ENCODE measurements at places on chromosomes 2 and 18. TPM values are rescaled to one million over a fixed set of nuclear protein-coding genes. Genes with fewer than 3 reads are reported as not detected.

DSEL gene
- total RNA-seq: 5.3 TPM

ATP5F1A gene
- total RNA-seq: 287 TPM

DNA sequence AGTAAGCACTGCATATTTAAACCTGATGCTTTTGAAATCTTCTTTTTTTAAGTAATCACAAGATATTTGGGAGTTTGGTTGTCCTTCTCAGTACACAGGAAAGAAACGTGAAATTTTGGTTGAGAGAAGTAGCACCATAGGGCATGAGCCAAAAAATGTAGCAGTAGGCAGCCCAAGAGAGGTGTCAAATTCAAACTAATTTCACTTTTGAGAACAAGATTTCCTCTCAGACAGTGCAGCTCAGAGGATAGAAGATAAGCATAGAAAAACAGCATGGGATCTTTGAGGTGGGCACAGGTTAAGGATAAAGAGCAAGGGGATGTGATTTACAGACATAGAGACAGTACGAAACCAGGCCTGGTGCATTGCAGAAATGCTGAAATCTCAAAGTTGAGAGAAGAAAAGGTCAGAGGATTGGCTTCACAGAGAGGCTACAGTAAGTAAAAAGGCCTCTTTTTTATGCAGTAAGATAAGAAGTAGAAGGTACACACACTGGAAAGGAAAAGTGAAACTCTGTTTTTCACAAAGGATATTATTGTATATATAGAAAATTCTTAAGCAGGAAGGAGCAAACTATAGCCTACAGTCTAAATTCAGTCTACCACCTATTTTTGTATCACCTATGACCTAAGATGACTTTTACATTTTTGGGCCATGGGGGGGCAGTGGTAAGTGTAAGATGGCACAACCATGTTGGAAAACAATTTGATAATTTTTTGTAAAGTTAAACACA is 89.8 kb downstream of the PKP4 start:
- no peaks in the 10 kb centered on the region for H3K36me3 ChIP-seq
- no peak for DNase-seq
- no peak overlapping the region for H3K27ac ChIP-seq
- no peaks in the 10 kb centered on the region for H3K4me1 ChIP-seq
- no peaks in the 10 kb centered on the region for H3K27me3 ChIP-seq
- H3K4me3 ChIP-seq: no peak overlapping the region

- H3K4me3 ChIP-seq: no peak overlapping the region
- no peaks in the 10 kb centered on the region for H3K27me3 ChIP-seq
- H3K36me3 ChIP-seq: no peaks in the 10 kb centered on the region
- DNase-seq: no peak
Measured at GRCh38 chr2:12651641-12652040, 65.1 kb upstream of the TRIB2 start.

DNA sequence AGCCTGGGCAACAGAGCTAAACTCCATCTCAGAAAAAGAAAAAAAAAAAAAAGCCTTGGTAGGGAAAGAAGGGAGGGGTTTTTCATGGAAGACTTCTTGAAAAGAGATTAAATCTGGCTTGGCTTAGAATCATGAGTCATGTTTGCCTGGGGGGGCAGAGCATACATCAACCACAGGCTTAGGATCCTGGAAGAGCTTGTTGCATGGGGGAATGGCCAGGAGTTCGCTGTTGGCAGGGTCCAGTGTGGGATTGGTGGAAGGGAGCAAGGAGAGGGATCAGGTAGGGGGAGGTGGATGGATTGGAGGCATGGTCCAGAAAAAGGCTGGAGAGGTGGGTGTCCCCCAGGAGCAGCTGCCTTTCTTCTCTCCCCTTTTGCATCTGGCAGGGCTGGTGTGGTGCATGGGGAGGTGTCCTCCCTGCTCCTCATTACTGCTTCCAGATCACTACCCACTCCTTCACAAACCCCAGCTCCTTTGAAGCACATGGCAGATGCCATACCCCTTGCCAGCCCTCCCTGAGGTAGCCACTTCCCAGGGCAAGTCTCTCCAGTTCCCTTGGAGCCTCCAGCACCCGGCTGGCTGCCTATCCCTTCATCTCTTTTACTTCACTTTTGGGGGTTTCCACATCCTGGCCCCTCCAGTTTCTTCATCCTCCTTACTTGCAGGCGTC is 2.5 kb downstream of the ARMC9 start:
- H3K27ac ChIP-seq: no peak overlapping the region
- no peaks in the 10 kb centered on the region for H3K4me1 ChIP-seq
- no peak for DNase-seq
- H3K36me3 ChIP-seq: no peaks in the 10 kb centered on the region
- H3K4me3 ChIP-seq: no peak overlapping the region

SIX2 gene
- total RNA-seq: not detected

ZNF521 gene
- 2.6 TPM for total RNA-seq

DNA sequence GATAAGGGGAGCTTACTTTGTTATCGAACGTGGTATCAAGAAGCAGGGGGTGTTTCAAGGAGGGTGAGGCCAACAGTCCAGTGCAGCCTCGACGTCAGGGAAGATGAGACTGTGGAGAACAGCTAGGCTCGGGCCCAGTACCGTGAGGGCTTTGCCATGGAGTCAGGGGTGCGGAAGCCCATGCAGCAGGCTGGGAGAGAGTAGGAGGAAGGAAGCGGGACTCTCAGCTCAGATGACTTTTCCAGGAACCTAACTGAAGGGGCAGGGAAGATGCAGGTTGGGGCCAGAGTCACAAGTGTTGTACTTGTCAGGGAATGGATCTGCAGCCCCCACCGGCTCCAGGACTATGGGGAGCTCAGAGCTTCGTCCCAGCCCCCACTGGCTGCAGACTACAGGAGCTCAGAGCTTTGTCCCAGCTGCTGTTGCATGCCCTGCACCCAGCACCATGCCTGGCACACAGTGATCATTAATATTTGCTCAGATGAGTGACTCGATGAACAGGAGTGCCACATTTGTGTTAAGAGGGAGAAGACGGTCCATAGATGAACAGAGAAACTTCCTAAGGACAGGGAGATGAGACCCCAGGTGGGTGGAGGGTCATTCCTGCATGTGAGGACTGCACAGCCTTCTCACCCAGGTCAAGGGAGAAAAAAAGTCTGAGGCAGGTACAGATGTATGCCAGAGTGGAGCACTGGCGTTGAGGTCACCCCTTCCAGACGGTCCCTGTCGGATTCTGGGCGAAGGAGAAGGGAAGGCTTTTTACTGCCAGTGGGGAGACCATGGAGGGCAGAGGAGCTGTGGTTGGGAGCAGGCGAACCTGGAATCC is 36.4 kb downstream of the PTGR3 start:
- no peaks in the 10 kb centered on the region for H3K36me3 ChIP-seq
- H3K4me1 ChIP-seq: no peaks in the 10 kb centered on the region
- H3K4me3 ChIP-seq: no peak overlapping the region
- no peak overlapping the region for H3K27ac ChIP-seq

TFCP2L1 gene
- total RNA-seq: 0.26 TPM

DNA sequence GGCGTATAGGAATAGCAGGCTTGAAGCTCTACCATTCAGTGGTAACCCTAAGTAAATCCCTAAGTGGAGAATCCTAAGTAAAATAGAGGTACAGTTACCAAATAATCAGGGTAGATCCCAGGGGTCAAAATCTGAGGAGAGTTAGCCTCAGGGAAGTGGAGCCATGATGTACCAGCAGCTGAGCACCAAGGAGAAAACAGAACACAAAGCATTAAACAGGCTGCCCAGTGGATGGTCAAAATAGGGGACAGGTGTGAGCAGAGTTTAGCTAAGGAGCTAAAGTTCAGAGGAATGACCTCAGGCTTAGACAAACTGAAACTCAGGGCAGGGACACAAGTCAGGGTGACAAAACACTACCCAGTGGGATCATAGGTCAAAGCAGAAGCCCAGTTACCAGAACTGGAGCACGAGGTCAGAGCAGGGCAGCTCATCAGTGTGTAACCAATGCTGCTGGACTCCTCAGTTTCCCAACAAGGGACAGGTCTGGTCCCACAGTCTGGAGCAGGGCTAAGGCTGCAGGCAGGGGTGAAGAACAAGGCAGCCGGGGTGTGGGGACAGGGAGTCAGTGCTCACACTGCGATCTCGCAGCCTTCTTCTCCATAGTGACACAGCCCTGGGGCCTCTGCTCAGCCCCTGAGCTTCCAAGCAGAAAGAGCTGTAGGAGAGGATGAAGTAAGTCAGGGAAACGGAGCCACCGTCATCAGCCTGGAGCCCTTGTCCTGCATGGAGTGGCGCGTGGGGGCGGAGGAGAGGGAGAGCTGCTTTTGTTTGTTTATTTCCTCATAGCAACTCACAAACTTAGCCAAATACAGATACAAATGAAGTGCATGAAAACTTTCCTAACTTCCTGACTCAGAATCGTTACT is 264.0 kb downstream of the MREG start:
- no peak overlapping the region for H3K4me3 ChIP-seq
- H3K27me3 ChIP-seq: no peaks in the 10 kb centered on the region
- H3K4me1 ChIP-seq: peaks cover 68% of the 10 kb centered on the region
- H3K27ac ChIP-seq: peak overlapping the region; percentile 79
- peak; percentile 89 for DNase-seq

DNA sequence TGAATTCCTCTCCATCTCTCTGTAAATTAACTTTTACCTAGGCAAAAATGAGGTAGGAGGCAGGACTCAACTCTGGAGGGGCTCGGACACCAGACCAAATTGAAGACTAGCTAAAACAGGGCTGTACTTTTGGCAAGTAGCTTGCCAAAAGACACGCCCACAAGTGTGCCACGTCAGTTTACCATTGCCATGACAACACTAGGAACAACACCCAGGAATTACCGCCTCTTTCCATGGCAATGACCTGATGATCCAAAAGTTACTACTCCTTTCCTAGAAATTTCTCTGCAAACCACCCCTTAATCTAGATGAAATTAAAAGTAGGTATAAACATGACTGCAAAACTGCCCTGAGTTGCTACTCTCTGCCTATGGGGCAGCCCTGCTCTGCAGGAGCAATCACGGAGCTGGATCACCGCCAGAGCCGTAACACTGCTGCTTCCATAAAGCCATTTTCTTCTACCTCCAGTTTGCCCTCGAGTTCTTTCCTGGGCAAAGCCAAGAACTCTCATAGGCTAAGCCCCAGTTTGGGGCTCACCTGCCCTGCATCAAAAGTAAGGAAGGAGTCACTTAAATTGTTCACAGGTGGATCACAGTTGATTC is 66.0 kb upstream of the FAM136A start:
- H3K27ac ChIP-seq: no peak overlapping the region
- DNase-seq: no peak
- no peak overlapping the region for H3K4me3 ChIP-seq
- H3K27me3 ChIP-seq: no peaks in the 10 kb centered on the region

- H3K27me3 ChIP-seq: no peaks in the 10 kb centered on the region
- H3K36me3 ChIP-seq: no peaks in the 10 kb centered on the region
- DNase-seq: no peak
- no peak overlapping the region for H3K27ac ChIP-seq
- H3K4me3 ChIP-seq: no peak overlapping the region
- H3K4me1 ChIP-seq: no peaks in the 10 kb centered on the region
Measured at GRCh38 chr2:196967116-196967515, 40.6 kb upstream of the PGAP1 start.

DNA sequence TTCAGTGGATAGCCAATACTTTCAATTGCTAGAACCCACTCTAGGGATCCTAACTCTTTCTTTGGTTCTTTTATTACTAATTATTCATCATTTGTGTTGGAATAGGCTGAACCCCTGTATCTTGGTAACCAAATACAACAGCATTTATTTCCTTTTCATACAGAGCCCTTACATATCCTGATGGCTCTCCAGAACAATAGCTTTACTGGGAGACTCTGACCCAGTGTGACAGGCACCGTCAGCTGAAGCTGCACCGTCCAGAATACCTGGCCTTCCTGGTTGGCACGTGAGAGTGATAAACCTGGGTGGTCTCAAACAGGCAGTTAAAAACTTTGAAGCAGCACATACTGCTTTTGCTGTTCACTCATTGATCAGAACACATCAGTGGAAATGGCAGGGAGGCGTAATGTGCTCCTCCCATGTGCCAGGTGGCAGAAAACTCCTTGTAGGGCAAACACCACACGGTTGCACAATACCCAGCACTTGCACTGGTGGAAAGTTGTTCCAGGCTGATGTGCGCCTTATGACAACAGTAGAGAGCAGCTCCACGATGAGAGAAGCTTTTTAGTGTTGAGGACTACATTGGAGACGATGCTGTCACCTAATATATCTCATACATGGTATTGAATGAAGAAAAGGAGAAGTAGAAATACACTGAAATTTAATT is 456.2 kb downstream of the PARD3B start:
- no peak overlapping the region for H3K4me3 ChIP-seq
- no peaks in the 10 kb centered on the region for H3K27me3 ChIP-seq
- no peaks in the 10 kb centered on the region for H3K36me3 ChIP-seq
- no peak for DNase-seq

DNA sequence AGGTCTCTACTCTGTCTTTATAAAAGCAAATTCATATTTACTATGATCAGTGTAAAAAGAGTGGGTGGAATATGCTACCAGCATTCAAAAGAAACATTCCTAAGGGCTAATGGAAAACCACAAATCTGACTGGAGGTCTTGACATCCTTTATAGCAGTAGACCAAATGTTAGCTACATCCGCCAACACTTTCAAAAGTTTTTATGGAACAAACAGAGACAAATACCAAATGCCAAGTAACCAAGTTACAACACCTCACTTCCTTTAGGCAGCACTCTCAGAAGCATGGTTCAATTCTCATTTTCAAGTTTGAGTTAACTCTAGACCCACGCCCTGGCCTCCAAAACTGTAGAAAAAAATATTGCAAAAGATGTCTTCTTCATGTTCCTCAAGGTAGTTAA is 78.3 kb upstream of the SETBP1 start:
- no peak overlapping the region for H3K4me3 ChIP-seq
- no peaks in the 10 kb centered on the region for H3K36me3 ChIP-seq
- no peak overlapping the region for H3K27ac ChIP-seq
- no peaks in the 10 kb centered on the region for H3K4me1 ChIP-seq
- no peak for DNase-seq

GRCh38 chr2:38079116-38080052 is 3.4 kb upstream of the CYP1B1 start:
- no peak overlapping the region for H3K27ac ChIP-seq
- H3K36me3 ChIP-seq: no peaks in the 10 kb centered on the region
- H3K27me3 ChIP-seq: no peaks in the 10 kb centered on the region
- DNase-seq: no peak
- peaks cover 28% of the 10 kb centered on the region for H3K4me1 ChIP-seq
- no peak overlapping the region for H3K4me3 ChIP-seq

POLR1B gene
- 19.2 TPM for total RNA-seq

- H3K27me3 ChIP-seq: no peaks in the 10 kb centered on the region
- no peak for DNase-seq
- H3K27ac ChIP-seq: no peak overlapping the region
- H3K4me3 ChIP-seq: no peak overlapping the region
- H3K36me3 ChIP-seq: no peaks in the 10 kb centered on the region
- H3K4me1 ChIP-seq: no peaks in the 10 kb centered on the region
Measured at GRCh38 chr2:88545118-88545517, 82.1 kb downstream of the EIF2AK3 start.

GRCh38 chr2:184599054-184599871 is 934 bp downstream of the ZNF804A start:
- H3K27me3 ChIP-seq: no peaks in the 10 kb centered on the region

Data from right lobe of liver (tissue), 6 donors.